Parietal lobe (tissue), 2 donors: ENCODE measurements at places on chromosomes 3 and 15. TPM values are rescaled to one million over a fixed set of nuclear protein-coding genes. Genes with fewer than 3 reads are reported as not detected.

IGSF11 gene
- 19.4 TPM for total RNA-seq

C2CD4A gene
- not detected for total RNA-seq

PRR20G gene
- not detected for total RNA-seq

KNL1 gene
- total RNA-seq, result 10.6 TPM

XCR1 gene
- not detected for total RNA-seq

ALPK3 gene
- total RNA-seq, result 1.6 TPM

ATP13A4 gene
- 22.2 TPM for total RNA-seq

ANKRD63 gene
- total RNA-seq, result 0.94 TPM

CILP gene
- total RNA-seq, result 0.63 TPM

LINGO1 gene
- total RNA-seq, result 67.9 TPM

GP5 gene
- total RNA-seq, result not detected

CNTN6 gene
- total RNA-seq, result 13.8 TPM

SCN5A gene
- 1.3 TPM for total RNA-seq
